ENCODE measurements at places on chromosomes 1 and 21.
A peak's percentile ranks its signal among the peaks of the same experiment; 100 is the strongest.

DNA sequence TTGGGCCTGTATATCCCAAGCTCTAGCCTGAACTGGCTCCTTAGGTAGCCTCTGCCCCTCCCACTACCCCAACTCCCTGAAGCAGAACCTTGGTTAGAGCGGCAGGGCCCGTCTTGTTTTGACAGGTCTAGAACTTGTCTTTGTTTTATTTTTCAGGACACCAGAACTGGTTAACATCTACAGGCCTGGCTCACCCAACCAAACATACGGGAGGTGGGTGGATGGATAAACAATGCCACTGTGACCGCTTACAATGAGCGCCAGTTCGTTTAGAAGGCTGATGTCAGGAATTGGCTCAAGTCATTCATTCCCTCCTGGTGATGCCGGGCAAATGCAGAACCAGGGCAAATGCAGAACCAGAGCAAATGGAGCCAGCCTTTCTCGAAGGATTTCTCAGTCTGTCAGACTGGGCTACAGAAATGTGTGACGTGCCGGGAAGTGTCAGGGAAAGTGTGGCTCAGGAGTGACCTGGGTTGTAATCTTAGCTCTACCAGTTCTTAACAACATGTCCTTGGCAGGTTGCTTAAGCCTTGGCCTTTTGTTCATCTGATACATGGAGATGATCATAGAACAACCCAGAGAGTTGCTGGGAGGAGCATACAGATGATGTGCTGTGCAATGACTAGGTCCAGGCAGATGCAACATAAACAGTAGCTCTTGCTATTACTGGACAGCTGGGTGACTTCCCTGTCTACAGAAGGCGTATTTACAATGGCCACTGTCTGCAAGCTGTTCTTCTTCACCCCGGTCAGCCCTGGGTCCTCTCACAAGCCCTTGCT lies 30.5 kb upstream of the BTG2 start:
- no peak for DNase-seq

DNA sequence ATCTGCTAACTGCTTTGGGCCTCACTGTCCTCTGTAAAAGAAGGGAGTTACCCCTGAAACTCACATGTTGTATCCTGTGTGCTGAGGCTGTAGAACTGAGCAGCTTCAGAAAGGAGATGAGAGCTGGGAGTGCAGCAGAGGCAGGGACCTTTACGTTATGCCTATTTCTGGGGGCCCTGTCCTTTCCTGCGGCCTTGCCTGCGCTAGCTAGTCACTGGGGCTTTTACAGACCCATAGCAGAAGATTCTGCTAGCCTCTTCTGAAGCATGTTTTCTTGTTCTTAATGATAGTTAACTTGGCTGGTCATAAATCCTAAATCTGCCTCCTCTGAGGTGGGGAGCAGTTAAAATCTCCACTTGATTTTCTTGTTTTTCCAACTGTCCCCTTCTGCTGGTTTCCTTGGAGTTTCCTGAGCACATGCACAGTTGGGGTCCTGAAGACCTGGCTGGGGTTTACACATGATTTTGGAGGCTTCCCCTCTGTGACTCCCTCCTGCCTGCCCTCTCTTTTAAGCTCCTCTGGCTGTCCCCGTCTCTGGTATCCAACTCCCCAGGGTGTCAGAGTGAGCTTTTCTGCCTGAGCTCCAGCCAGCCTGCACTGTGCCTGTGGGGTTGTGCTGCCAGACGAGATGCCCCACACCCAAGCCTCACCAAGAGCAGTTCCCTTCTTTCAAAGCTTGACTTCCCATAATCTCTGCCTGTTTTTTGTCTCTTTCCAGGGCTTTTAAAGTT lies 76.6 kb downstream of the NOS1AP start:
- DNase-seq = no peak

GRCh38 chr1:119799599-119800177 lies 11.6 kb downstream of the REG4 start:
- no peak for DNase-seq

- DNase-seq = no peak
These were observed 220.0 kb downstream of the RERE start for GRCh38 chr1:8597455-8597854.

DNA sequence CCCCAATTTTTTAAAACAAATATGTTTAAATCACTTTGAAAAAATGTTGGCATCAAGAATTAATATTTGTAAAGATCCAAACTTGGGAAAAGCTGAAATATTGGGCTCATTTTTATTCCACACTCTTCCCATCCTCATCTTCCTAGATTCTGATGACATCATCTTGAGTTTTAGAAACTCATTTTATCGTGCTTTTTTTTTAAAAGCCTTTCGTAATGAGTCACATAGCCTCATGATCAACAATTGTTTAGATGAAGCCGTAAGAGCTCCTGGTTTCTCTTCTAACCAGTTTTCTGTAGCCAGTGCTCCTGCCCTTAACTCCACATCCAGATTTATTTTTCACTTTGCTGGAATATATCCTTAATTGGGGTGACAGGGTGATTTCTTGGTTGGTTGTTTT lies 78.6 kb downstream of the POFUT2 start:
- DNase-seq = no peak

- DNase-seq = no peak
These were observed 271.6 kb downstream of the PBX1 start for GRCh38 chr1:164830628-164831027.

DNA sequence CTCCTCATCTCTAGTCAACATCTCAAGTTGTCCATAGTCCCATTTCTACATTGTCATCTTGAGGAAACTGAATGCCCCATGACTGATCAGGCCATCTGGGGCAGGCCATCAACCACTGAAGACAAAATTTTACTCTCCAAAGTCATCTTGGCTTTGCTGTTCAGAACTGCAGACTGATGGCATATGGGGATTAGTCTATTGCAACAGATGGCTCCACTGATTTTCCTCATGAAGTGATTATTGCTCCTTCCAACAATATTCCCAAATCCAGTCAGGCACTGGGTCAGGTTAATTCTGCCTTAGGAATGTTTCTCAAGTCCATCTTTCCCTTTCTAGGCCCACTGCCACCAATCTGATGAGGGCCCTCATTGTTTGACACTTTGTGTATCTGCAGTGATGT lies 101.7 kb downstream of the ESRRG start:
- no peak for DNase-seq

GRCh38 chr1:54794451-54795355 lies 6.4 kb downstream of the TTC22 start:
- DNase-seq = no peak

DNA sequence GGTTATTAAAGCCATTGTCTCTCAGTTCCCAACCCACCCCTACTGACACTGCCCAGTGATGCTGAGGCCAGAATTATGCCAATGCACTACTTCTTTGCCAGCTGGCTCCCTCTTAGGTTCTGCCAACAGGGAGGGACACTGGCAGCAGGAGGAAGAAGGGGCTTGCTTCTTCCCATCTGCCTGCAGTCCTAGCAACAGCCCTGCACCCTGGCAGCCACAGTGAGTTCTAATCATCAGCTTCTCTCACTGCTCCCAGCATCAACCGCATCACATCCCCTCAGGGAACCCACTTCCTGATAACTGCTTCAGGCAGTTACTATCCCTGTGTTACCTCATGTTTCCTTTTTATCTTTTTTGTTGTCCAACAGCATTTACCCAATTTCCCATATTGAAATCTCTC lies 86.2 kb downstream of the UBR4 start:
- peak; percentile 10 for DNase-seq

DNA sequence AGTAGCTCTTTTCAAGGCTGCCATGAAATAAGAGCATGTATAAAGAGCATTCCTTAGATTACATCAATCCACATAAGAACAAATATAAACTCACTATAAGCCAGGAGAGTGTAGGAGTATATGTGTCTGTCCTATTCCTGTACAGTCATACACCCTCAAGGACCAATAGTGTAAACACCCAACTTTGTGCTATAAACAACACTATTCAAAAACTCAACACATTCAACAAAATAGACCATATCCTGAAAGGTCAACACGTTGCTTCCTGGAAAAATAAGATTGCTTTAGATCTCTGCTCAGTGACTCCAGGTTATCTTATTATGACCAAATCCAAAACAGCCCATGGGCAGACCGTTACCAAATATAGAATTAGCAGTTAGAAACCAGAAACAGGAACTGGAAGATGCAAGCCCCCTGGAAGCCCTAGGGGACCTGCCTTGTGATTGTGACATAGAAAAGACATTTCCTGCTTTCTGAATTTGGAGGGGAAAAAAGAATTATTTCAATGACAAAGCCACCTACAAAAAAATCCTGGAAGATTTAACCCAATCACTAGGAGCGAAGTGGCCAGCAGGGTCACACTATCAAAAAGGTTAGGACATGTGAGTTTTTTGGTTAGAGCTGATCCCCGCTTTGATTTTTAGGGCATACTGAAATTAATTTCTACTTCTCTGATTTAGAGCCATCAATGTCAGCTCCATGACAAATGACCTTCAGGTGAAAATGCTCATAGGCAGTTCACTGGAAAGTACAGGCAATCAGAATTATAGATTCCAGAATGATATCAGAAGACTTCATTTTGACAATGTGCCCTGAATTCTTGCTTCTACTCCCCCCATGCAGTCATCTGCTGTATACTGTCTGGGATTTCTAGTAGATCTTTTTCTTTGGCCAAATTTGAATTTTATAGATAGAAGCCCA lies 59.9 kb downstream of the LRRC8C start:
- DNase-seq = no peak

GRCh38 chr1:172398970-172399755 lies 21.3 kb upstream of the C1orf105 start:
- no peak for DNase-seq

- DNase-seq = no peak
These were observed 20.7 kb upstream of the CR2 start for GRCh38 chr1:207433435-207433834.

DNA sequence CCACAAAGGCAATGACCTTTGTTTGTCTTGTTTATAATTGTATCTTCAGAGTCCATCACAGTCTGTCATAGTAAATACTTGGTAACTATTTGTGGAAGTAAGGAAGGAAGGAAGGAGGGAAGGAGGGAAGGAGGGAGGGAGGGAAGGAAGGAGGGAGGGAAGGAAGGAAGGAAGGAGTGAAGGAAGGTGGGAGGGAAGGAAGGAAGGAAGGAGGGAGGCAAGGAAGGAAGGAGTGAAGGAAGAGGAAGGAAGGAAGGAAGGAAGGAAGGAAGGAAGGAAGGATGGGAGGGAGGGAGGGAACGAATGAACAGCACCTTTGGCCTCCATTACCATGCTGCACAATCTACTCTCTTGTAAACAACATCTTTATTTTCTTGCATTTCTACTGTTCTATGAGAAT lies 559.5 kb upstream of the PKN2 start:
- DNase-seq = no peak

DNA sequence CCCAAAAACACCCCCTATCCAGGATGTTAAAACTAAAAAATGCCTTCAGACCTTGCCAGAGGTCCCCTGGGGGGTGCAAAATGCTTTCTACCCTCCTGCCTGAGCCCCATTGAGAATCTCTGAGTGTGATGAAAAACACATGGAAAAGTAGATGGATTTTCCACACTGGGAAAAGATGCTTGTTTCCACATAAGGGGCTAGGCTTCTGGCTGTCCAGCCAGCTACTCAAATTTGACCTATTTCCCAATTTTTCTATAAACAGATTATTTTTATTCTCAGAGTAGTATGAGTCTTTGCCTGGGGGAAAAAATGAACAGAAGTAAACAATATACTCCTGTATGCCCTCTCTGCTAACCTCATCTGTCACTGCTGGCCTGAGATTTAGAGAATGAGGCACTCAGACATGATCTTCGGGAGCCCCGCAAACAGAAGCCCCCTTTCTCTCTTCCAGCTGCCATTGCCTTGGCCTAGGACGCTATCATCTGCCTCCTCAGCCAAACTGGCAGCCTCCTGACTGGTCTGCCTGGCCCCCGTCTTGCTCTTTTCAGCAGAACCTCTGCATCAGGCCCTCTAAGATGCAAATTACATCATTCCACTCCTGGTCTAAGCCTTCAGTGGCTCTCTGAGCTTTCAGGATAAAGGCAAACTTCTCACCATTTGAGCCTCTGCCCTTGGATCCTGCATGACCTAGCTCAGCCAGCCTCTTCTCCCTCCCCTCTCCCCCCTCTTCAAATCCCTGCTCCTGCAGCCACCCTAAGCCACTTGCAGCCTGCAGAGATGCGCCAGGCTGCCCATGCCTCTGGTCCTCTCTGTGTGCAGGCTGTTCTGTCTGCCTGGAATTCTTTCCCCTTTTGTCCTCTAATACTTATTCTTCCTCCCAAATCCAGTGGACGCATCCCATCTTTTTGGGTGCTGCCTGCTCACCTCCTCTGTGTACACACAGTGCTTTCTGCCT lies 39.7 kb upstream of the TMEM125 start:
- DNase-seq = no peak

DNA sequence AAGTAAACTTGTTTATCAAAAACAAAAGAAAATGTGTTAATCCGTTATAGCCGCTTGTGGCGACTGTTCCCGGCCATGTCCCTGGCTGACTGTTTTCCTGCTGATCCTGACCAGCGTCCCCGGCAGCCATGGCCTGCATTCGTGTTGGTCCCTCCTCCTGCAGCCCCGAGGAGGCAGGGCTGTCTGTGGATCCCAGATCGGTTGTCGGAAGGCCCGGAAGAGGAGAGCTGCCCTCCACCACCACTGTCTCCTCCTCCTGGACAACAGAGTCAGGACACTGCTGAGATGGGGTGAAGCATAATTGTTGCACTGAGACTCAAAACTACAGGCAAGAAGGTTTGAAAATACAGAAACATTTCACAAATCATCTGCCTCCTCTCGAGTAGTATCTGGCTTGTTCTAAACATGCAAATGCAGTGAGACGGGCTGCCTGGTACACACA lies 3.6 kb upstream of the MXRA8 start:
- no peak for DNase-seq

DNA sequence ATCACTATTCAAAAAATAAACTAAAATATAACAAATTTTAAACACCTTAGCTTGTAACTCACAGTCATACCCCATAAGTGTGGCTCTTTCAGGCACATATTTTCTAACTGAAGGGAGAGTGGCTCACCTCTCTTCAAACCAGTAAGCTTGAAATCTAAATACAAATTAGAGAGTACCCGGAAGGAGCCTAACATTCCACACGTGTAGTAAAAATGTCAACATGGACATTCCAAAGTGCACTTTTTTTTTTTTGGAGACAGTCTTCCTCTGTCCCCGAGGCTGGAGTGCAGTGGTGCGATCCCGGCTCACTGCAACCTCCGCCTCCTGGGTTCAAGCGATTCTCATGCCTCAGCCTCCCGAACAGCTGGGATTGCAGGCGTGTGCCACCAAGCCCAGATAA lies 275.6 kb upstream of the ADGRL2 start:
- DNase-seq = no peak

GRCh38 chr1:147892216-147892615 lies 10.4 kb upstream of the GJA8 start:
- DNase-seq = no peak

- no peak for DNase-seq
These were observed 47.6 kb upstream of the LRP8 start for GRCh38 chr1:53375440-53375839.

DNA sequence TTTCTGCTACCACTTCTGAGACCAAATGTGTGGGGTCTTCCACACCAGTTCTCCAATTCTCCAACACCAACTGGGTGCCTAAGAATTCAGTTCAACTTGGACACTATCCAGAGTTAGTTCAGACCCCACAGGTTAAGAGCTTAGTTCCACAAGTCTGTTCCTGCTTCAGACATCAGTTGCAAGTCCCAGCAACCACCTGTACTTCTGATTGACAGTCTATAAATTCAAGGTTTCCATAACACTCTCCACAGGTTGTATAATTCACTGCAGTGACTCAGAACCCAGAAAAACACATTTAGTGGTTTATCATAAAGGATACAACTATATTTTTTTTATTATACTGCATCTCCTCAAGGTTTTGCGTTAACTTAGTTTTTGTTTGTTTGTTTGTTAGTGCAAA lies 18.7 kb downstream of the AK5 start:
- no peak for DNase-seq
